ENCODE measurements at places on chromosomes 2 and 18.

DNA sequence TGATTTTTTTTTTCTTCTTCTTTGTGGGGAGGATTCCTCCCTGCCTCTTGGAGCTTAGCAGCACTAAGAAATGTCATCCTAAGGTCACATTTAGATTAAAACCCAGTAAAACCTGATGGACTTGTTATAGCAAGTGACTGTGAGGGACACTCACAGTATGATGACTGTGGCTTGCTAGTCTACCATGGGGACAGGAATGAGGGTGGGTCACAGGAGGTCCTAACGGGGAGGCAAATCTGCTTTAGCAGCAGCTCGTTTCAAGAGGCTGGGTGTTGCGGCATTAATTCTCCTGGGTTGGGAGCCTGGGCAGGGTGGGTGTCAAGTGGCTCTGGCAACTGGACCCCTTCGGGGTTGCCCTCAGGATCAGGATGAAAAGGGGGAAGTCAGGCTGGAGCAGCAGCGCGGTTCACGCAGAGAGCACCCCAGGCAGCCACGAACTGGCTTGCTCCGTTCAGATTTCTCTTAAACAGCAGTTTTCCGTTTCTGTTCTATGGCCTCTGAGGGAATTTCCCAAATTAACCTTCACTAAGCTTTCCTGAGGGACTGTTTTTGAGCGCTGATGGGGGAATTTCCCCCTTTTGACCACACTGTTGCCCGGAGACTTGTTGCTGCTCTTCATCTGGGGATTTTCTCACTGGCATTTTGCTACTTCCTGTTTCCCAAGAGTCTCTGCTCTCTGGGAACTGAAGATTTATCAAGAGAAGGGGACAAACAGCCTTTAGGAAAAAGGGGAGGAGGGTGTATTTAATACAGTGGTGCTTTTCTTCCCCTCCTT is 59.8 kb upstream of the PELI1 start:
- no peak for DNase-seq

- no peak for DNase-seq
These were observed 1.4 kb upstream of the CAB39 start for GRCh38 chr2:230711224-230711623.

- no peak for DNase-seq
These were observed 21.1 kb downstream of the PROC start for GRCh38 chr2:127439343-127439742.

DNA sequence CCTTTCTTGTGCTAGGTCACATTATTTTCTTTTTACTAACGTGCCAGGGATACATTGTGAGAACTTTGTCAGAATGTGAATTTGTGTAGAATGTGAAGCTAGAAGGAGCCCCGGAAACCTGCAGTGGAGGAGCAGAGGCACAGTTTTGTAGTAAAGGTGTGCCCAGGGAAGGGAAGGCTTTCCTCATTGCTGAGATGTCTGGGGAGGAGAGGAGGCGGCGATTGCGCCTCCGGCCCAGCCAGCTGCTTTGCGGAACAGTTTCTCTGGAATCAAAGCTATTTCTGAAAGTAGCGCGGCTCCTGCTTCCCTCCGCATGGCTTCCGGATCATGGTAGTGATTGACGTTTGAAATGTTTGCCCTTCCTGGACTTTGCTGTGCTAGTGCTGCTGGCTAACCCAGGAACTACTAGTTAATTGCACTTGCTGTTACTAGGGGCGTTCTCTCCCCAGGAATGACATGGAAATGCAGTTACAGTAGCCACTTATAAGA is 83.1 kb upstream of the RBM44 start:
- DNase-seq, result no peak

- DNase-seq, result no peak
These were observed 102.3 kb upstream of the RFX8 start for GRCh38 chr2:101577173-101577572.

- DNase-seq, result no peak
These were observed 198.2 kb downstream of the PRKCE start for GRCh38 chr2:45849491-45850283.

GRCh38 chr2:37892436-37893114 is 32.5 kb upstream of the RMDN2 start:
- no peak for DNase-seq

DNA sequence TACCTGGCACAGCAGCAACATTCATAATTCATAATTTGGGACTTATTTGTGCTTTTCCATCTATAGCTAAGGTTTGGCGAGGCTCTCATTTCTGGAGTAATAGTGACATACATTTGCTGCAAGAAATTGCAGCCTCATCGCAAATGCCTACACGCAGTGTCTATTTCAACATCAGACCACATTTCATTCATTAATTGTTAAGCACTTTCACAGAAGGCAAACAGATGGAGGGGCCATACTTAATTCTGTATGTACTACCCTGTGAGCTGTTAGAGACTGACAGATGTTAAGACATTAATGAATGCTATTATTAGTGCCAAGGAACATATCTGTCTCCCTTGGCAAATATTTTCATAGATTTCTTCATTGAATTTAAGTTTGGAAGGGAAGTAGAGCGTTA is 125.7 kb downstream of the UXS1 start:
- no peak for DNase-seq

Measured in stimulated activated CD8-positive, alpha-beta memory T cell treated with anti-CD3 and anti-CD28 coated beads, Interleukin-15, amount 100 ng/mL, for 1 hour (primary cell).